ENCODE measurements at places on chromosomes 7 and 10. TPM values are rescaled to one million over a fixed set of nuclear protein-coding genes. Genes with fewer than 3 reads are reported as not detected.

DNA sequence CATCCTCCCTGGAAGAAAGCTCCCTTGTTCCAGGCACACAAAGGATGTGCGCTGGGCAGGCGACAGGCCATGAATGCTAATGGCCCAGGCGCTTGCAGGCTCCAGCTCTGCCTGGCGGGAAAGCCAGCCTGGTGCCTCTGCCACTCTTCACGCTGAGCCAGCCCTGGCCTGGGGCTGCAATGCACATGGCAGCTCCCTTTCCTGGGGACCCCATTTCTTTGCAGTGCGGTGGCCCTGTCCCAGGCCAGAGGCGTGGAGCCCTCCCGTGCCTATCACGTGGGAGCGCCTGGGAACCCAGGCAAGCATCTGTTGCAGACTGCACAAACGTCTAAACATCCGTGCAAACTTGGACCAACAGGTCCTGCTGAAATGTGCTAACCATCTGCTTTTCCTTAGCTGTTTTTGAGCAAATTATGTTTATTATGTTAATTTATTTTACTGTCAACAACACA lies 152.1 kb upstream of the LYZL2 start:
- H3K4me1 ChIP-seq, result peaks cover 13% of the 10 kb centered on the region
- H3K4me3 ChIP-seq, result no peak overlapping the region
- H3K36me3 ChIP-seq, result no peaks in the 10 kb centered on the region
- peaks cover 32% of the 10 kb centered on the region for H3K27me3 ChIP-seq
- DNase-seq, result no peak

Gene ITGA8
- not detected for polyA plus RNA-seq

Gene APBB1IP
- 40.1 TPM for polyA plus RNA-seq

Gene EGFR
- polyA plus RNA-seq, result not detected

Gene NODAL
- not detected for polyA plus RNA-seq

DNA sequence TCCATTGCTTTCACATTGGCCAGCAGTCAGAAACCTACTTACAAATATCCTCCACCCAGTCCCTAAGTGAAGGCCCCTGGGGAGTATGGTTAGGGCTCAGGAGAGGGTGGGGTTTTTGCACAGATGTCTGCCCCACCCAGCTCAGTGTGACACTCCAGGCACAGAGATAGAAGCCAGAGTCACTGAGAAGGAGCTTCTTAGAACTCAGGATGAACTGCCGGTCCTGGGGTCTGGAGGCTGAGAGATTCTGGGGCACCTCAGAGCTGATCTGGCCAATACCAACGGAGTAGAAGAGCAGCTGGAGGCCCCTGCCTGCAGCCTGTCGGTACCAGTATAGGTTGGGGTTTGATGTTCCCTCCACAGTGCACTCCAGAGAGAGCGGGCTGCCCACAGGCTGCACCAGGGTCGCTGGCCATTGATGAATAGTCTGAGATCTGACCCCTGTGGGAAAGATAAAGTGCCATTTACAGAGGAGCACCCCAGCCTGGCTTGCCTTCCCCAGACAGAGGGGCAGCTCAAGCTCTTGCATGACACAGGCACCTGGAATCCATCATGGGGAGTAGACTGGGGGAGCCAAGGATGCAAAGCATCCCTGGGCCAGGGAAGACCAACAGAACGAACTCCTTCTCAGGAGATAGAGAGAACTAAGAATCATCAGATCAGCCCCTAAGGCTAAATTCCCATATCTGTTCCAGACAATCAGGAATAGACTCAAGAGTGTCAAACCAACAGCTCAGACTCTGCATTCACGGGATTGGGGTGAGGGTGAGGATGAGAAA lies 41.9 kb downstream of the PRSS2 start:
- no peaks in the 10 kb centered on the region for H3K36me3 ChIP-seq
- H3K27ac ChIP-seq, result peak overlapping the region; percentile 17
- H3K4me1 ChIP-seq, result peaks cover 72% of the 10 kb centered on the region
- peak; percentile 51 for DNase-seq
- H3K4me3 ChIP-seq, result peak overlapping the region; percentile 63

Gene CHN2
- polyA plus RNA-seq, result not detected

GRCh38 chr7:86908948-86909347 lies 150.5 kb downstream of the ELAPOR2 start:
- H3K27me3 ChIP-seq, result no peaks in the 10 kb centered on the region
- no peak overlapping the region for H3K27ac ChIP-seq
- H3K4me1 ChIP-seq, result peaks cover 5% of the 10 kb centered on the region
- DNase-seq, result no peak
- no peaks in the 10 kb centered on the region for H3K36me3 ChIP-seq

DNA sequence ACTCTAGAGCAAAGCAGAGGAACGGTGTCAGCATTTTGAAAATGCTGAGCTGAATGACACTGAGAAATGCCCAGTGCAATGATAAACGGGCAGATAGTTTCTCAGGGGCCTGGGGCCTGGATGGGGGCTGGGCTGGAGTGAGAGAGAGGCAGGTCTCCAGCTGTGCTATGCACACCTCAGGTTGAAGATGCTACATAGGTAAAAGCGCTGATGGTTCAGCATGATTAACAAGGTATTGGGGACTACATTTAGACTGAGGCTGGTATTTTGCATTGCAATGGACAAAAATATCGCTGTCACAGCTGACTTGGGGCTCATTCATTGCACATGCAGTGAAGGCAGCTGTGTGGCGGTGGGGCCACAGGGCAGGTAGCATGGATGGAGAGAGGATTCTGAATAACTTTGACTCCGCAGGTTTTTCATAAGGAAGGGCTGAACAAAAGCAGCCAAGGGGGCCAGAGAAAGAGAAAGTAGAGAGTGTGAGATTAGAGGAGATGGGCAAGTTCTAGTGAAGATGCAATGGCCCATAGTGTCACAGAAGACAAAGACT lies 290.8 kb upstream of the ZNF32 start:
- no peak for DNase-seq
- peaks cover 6% of the 10 kb centered on the region for H3K27me3 ChIP-seq
- no peak overlapping the region for H3K27ac ChIP-seq
- peaks cover 11% of the 10 kb centered on the region for H3K4me1 ChIP-seq
- H3K4me3 ChIP-seq, result no peak overlapping the region
- no peaks in the 10 kb centered on the region for H3K36me3 ChIP-seq

Gene CISD1
- 41.1 TPM for polyA plus RNA-seq

Gene C10orf62
- not detected for polyA plus RNA-seq

DNA sequence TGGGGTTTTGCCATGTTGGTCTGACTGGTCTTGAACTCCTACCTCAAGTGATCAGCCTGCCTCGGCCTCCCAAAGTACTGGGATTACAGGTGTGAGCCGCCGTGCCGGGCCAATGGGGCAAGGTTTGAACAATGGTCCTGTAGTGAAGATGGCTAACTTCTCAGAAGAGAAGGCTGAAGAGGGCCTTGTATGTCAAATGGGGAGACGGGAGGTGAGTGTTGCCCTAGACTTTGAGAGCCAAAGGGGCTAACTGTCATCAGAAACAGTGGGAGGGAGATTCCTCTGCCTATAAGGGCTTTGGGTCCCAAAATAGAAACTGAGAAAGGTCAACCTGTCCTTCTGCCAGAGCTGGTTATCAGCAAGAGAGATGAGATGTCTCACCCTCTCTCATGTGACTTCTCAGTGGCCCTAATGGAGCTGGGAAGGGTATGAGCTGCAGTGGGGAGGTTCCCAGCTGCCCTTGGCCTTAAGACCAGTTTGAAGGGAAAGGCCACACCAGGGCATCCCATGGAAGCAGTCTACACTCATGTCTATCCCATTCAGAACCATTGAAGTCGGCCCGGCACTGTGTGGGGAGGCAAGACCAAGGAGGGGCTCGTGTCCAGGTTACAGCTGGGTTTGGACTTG lies 1.3 kb upstream of the SAMD8 start:
- H3K4me1 ChIP-seq, result peaks cover 23% of the 10 kb centered on the region
- H3K36me3 ChIP-seq, result no peaks in the 10 kb centered on the region
- no peak for DNase-seq
- H3K4me3 ChIP-seq, result peak overlapping the region; percentile 87
- no peaks in the 10 kb centered on the region for H3K27me3 ChIP-seq
- H3K27ac ChIP-seq, result peak overlapping the region; percentile 72

DNA sequence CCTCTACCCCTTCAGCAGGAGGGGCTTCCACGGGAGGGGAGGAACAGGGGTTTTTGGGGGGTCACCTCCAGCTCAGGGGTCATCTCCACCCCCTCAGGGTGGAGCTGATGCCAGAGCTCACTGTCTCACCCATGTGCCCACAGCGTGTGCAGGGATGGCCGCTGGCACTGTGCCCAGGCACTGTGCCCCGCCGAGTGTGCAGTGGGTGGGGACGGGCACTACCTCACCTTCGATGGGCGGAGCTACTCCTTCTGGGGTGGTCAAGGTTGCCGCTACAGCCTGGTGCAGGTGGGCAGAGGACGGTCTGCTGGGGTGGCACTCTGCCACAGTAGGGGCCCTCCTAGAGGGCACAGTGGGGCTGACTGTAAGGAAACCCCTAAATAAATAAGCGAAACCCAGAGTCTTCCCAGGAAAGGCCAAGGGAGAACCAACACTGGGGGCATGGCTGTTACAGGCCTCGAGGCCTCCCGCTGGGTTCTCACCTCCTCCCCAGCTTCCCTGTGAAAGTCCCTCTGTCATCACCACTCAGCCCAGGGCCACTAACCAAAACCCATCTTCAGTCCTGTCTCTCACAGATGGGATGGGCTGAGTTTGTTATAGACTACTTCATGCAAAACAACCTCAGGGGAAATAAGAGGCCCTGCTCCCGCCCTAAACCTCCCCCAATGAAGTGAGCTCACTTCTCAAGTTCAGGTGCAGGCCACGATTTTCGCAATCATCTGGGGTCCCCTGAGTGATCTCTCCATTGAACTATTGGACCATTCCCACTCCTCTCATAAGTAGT lies 7.4 kb upstream of the ZNF467 start:
- no peak for DNase-seq
- no peak overlapping the region for H3K27ac ChIP-seq
- peaks cover 6% of the 10 kb centered on the region for H3K4me1 ChIP-seq
- no peaks in the 10 kb centered on the region for H3K36me3 ChIP-seq
- H3K4me3 ChIP-seq, result no peak overlapping the region

Gene ZC3HAV1L
- polyA plus RNA-seq, result not detected

GRCh38 chr7:151392002-151392401 lies 17.8 kb downstream of the WDR86 start:
- H3K27ac ChIP-seq, result peak overlapping the region; percentile 54
- no peak for DNase-seq
- no peaks in the 10 kb centered on the region for H3K4me1 ChIP-seq
- peaks cover 11% of the 10 kb centered on the region for H3K27me3 ChIP-seq
- H3K4me3 ChIP-seq, result no peak overlapping the region

Gene ZNF488
- not detected for polyA plus RNA-seq

DNA sequence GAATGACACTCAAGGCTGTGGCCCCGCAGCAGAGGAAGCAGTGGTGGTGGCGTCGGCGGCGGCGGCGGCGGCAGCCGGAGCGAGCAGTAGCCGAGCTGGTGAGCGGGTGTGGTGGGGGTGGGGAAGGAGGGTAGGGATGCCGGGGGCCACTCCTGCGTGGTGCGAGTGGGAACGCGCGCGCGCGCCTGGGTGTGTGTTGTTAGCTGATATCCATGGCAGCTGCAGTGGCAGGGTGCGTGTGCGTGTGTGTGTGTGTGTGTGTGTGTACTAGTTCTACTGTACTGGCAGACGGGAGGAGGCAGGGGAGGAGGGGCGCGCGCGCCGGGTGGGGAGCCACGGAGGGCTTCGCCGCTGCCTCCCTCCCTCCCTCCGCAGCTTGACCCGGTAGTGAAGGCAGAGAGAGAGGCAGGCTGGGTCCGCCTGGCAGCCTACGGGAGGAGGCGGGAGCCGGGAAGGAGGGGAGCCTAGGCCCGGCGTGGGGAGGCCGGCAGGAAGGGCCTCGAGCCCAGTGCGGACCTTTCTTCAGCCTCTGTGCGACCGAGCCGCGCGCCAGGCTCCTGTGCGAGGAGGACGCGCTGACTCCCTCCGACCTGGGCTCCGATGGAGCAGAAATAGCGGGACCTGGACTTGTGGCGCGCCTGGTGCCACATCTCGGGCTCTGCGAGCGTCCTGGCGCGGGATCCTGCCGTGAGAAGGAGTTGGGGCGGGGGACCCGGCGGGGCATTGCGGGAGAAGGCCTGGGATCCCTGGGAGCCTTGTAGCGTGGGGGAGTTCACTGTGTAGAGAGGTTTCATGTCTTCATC lies at the start of gene MAGI2:
Gene MAGI2 (minus strand): TSS at position 110 of the 803 bp plus-strand sequence. CDS start 347 bp downstream, outside the sequence.
- H3K4me3 ChIP-seq, result peak within 1 kb of the TSS; percentile 26
- H3K4me1 ChIP-seq, result peaks cover 27% of the 10 kb centered on the region
- H3K27ac ChIP-seq, result peak within 1 kb of the TSS; percentile 18
- no peak for DNase-seq

GRCh38 chr7:43377196-43377960 lies 205.5 kb upstream of the STK17A start:
- H3K27me3 ChIP-seq, result peaks cover 28% of the 10 kb centered on the region
- H3K27ac ChIP-seq, result no peak overlapping the region
- H3K4me3 ChIP-seq, result no peak overlapping the region
- DNase-seq, result no peak

GRCh38 chr10:11525503-11525902 lies 85.9 kb downstream of the USP6NL start:
- H3K27ac ChIP-seq, result peak overlapping the region; percentile 52
- no peak overlapping the region for H3K4me3 ChIP-seq
- peaks cover 18% of the 10 kb centered on the region for H3K36me3 ChIP-seq

DNA sequence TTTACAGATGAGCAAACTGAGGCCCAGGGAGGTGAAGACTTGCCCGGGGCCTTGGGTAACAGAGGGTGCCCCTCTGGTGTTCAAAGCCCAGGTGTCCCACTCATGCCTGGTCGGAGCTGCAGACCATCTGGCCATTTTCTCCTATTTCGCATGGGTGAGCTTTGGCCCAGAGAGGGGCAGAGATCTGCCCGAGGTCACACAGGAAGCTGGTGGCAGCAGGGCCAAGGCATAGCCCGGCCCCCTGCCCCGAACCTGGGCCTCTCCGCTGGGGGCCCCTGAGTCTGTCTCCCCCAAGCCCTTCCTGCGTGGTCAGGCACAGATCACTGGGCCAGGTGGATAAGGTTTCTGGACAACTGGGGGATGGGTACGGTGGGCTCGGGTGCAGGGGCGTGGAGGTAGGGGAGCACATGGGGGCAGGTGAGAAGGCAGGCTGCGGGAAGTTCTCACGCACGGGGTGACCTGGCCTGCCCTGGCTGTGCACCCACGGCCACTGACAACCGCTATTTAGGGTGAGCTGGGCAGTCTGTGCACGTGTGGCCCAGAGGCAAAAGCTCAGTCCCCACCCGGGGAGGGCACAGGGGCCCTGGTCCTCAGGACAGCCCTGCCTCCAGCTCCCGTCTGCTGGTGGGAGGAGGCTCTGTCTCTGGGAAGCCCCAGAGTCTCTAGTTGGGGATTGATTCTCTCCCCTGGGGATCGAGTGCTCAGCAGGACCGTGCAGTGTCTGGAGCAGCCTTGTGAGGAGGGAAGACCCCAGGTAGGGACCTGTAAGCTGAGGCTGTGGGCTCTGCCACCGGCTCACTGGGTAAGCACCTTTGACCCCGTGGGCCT lies 68.6 kb downstream of the UNCX start:
- no peak overlapping the region for H3K27ac ChIP-seq
- no peaks in the 10 kb centered on the region for H3K36me3 ChIP-seq
- H3K27me3 ChIP-seq, result peaks cover 27% of the 10 kb centered on the region
- DNase-seq, result no peak
- H3K4me3 ChIP-seq, result no peak overlapping the region

Gene PNLIP
- polyA plus RNA-seq, result not detected

Gene SLC39A12
- polyA plus RNA-seq, result not detected

- H3K4me3 ChIP-seq, result peak overlapping the region; percentile 83
- no peak overlapping the region for H3K27ac ChIP-seq
- H3K4me1 ChIP-seq, result peaks cover 8% of the 10 kb centered on the region
- DNase-seq, result no peak
- H3K27me3 ChIP-seq, result peaks cover 74% of the 10 kb centered on the region
- no peaks in the 10 kb centered on the region for H3K36me3 ChIP-seq
These were observed 2.1 kb downstream of the RET start for GRCh38 chr10:43078986-43079273.
